Stimulated activated CD8-positive, alpha-beta memory T cell treated with anti-CD3 and anti-CD28 coated beads, Interleukin-7, amount 100 ng/mL, for 4 hours (primary cell): ENCODE measurements at places on chromosomes 5 and 9.

DNA sequence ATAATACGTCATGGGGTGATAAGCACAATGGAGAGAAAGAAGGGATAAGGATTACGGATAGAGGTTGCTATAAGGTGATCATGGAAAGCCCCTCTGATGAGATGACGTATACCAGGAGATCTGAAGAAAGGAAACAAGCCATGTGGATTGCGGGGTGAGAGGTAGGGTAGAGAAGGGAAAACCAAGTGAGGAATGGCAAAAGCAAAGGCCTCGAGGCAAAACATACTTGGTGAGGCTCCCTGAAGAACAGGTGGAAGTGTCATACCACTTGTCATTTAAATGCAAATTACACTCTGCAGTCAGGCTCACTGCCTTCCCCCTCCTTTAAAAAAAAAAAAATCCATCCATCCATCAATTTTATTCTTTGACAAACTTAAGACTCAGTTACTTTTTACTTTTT is 420.8 kb downstream of the RAB3C start:
- DNase-seq: no peak

DNA sequence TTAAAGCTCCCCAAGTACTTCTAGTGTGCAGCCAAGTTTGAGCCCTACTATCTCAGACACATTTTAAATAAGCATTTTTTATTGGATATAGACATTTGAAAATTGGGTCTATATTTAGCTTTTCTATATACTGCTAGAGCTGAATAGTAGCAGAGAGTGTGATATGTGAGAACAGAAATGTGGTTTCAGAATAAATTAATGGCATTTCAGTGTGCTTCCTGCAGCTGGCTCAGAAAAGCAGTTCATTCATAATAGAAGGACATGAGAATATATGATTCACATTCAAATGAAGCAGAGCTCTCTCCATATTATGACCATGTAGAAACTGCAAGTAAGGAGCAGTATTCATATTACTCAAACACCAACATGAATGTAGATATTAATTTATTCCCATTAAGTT is 464.0 kb downstream of the PTPRD start:
- no peak for DNase-seq

- no peak for DNase-seq
Observed at GRCh38 chr5:10949856-10950630, 189.0 kb upstream of the DAP start.

DNA sequence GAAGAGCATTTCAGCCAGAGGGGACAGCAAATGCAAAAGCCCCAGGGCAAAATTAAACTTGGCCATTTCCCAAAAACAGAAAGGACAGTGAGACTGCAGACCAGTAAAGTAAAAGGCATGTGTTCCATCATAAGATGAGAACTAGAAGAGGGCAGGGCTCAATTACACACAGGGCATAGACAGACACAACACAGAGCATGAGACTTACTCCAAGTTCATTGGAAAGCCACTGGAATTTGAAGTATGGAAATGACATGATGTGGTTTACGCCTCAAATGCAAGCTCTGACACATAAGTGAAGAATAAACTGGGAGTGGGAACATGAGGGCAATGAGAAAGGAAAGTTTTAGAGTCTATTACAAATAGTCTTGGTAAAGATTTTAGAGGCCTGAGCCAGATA is 446.6 kb upstream of the GRIA1 start:
- DNase-seq: no peak

- no peak for DNase-seq
Observed at GRCh38 chr9:77841739-77842386, 189.7 kb downstream of the GNAQ start.

- DNase-seq: no peak
Observed at GRCh38 chr9:93255994-93256877, 72.3 kb downstream of the WNK2 start.

- no peak for DNase-seq
Observed at GRCh38 chr5:99386406-99387077, 457.7 kb upstream of the CHD1 start.

- DNase-seq: no peak
Observed at GRCh38 chr9:122186301-122186700, 26.6 kb downstream of the MORN5 start.

- no peak for DNase-seq
Observed at GRCh38 chr9:94528886-94529285, 26.0 kb upstream of the PCAT7 start.

DNA sequence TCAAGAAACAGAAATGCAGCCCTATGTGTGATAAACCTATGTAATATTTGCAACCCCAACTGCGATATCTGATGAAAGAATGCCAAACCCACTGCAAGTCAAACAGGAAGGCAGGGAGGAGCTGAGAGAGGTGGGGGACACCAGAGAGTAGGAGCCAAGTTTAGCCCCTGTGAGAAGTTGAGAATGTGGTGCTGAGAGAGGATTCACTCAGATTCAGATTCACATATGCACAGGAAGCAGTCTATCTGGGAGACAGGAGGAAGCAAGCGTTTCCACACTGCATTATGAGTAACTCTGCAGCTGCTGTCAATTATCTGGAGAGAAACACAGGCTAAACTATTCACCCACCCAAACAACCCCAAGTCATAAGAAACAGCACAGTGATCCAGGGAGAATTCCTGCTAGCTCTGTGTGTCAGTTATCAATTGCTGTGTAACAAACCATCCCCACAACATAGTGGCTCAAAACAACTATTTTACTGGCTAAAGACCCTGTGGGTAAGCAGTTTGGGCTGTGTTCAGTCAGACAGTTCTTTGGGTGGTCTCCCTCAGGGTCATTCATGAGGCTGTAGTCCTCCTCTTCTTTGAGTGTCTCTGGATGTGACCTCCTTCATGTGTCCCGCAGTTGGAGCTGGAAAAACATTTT is 161.9 kb upstream of the RAI14 start:
- DNase-seq: no peak

DNA sequence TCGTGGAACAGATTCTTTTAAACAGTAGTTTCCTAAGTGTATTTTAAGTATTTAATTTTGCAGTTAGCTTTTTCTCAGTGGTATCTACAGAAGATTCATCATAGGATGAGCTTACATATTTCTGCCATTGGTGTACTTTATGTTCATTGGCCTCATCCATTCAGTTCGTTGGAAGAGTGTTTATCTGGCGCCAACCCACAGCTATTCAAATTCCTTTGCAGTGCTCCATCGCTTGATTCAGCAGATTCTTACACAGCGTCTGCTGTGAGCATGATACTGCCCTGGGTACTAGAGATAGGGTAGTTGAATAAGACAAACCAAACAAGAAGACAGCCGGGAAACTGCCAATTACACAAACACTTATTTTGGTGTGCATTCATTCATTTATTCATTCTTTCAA is 55.1 kb downstream of the NUP214 start:
- DNase-seq: no peak

GRCh38 chr9:114282926-114283325 is 40.0 kb upstream of the ORM1 start:
- DNase-seq: no peak

GRCh38 chr5:111649516-111649915 is 107.5 kb downstream of the NREP start:
- no peak for DNase-seq

- no peak for DNase-seq
Observed at GRCh38 chr9:134355158-134355557, 28.9 kb downstream of the RXRA start.

GRCh38 chr5:5473226-5473625 is 50.7 kb downstream of the ICE1 start:
- no peak for DNase-seq

DNA sequence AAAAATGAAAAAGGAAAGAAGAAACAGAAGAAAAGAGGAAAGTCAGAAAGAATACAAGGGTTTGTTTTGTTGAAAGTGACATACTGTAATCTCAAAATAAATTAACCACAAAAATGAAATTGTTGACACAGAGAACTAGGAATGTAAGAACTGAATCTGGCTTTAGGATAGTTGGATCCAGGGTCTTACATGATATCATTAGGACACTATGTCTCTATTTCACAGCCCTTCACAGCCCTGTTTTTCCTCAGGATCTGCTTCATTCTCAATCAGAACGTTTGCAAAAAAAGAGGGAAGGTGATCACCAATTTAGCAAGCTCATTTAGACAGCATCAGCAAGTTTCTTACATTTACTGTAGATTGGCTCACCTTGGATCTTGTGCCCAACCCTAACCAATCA is 188.5 kb upstream of the NREP start:
- DNase-seq: no peak
